ENCODE measurements at places on chromosomes 13 and 19.

- no peak for DNase-seq
Observed at GRCh38 chr13:32986552-32986951, 29.7 kb upstream of the KL start.

DNA sequence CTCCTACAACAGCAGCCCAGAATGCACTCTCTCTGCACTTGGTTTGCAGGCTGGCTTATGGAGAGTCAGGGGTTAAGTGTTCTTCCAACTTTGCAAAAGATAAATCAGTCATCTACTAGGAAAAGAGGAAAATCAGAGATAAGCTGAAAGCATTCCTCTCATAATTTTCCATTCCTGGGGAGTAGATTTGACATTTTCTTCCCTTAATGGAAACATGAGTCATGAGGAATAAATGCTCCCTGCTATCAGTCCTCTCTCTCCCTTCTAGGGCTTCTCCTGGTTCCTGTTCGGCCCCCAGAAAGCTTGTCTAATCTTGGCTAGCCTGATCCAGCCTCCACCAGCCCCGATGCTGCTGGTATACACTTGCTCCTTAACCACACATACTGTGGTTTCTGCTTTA, 28.4 kb upstream of the ENOX1 start:
- DNase-seq = no peak

DNA sequence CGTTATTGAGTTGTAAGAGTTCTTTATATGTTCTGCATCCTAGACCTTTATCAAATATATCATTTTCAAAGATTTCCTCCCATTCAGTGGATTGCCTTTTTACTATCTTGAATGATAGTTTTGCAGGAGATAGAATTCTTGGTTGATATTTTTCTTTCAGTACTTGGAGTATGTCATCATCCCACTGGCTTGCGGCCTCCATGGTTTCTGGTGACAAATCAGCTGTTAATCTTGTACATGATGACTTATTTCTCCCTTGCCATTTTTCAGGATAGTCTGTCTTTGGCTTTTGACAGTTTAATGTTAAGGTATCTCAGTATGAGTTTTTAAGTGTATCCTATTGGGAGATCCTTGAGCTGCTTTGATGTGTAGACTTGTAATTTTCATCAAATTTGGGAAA, 8.5 kb downstream of the ZNF557 start:
- no peak for DNase-seq

- no peak for DNase-seq
Observed at GRCh38 chr13:25109341-25109740, 13.4 kb downstream of the PABPC3 start.

DNA sequence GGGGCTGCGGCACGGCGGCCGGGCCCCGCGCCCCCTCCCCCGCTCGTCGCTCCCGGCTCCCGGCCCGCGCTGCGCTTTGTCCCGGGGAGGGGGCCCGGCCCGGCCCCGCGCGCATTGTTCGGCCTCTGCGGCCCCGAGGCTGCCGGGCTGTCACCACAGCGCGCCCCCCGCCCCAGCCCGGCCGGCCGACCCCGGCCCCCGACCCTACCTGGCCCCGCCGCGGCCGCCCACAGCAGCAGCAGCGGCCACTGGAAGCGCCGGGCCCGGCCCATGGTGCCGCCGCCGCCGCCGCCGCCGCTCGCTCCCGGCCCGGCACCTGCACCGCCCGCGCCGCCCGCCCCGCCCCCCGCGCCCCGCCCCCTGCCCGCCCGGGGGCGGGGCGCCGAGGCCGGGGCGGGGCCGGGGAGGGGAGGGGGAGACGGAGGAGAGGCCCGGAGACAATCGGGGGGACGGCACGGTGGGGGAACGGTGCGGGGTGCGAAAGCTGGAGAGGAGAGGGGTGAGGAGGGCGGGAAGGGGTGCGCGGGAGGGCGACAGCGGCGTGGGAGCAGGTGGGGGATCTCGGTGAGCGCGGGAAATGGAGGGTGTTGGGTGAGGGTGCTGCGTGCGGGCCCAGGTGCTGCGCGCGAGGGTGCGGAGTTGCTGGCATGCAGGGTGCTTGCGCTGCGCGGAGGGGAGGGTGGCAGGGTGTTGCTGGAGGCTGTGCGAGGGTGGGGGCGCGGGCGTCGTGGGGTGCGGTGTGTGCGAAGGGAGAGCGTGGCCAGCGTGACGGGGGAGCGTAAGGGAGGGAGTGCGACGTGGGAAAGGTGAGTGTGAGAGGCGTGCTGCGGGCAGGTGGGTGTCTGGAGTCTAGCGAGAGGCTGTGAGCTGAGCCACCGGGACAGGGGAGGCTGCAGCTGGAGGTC, at the start of gene CADM4:
Gene CADM4 (minus strand): TSS at position 332 of the 905 bp plus-strand sequence. CDS start 60 bp downstream, at position 272.
- DNase-seq = peak; percentile 43

GRCh38 chr13:113299951-113300350, 2.9 kb downstream of the LAMP1 start:
- DNase-seq = no peak

- no peak for DNase-seq
Observed at GRCh38 chr19:49880162-49880869, 2.8 kb downstream of the TBC1D17 start.

DNA sequence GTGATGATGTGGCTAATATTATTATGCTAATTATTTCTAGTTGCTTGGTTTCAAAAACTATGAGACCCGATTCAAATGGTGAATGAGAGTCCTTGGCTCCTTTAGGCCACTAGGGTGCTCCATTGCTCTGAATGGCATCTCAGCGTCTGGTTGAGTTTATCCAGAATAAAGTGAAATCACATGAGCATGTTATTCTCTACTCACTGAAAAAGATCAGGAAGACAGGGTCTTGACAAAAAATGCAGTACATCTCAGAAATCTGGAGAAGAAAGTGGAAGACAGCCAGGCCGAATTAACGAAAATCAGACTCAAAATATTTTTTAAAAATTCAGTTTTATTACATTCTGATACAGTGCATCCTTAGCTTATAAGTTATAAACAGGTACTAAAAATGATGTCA, 516.2 kb downstream of the MYO16 start:
- no peak for DNase-seq

GRCh38 chr13:39840201-39840600, 184.7 kb downstream of the COG6 start:
- DNase-seq = no peak

GRCh38 chr13:51737609-51738008, 66.4 kb downstream of the DHRS12 start:
- no peak for DNase-seq

DNA sequence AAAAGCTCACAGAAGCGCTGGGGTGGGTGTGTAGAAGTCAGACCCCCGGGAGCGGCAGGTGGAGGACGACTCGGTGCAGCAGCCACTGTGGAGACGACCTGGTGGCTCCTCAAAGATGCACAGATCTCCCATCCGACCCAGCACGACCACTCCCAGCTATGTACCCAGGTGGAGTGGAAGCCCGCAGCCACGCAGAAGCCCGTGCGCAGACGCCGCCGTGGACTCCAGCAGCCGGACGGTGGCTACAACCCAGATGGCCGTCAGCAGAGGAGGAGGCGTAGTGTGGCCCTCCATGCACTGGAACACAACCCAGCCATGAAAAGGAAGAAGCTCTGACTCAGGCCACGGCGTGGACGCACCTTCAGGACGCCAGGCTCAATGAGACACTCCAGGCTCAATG, 21.7 kb downstream of the CSNK1G2 start:
- no peak for DNase-seq
